Endothelial cell (in vitro differentiated cells): ENCODE measurements at places on chromosomes 6 and 20. TPM values are rescaled to one million over a fixed set of nuclear protein-coding genes. Genes with fewer than 3 reads are reported as not detected.

PXDC1 gene
- total RNA-seq, result 41.0 TPM

SNAP91 gene
- 1.5 TPM for total RNA-seq

DNA sequence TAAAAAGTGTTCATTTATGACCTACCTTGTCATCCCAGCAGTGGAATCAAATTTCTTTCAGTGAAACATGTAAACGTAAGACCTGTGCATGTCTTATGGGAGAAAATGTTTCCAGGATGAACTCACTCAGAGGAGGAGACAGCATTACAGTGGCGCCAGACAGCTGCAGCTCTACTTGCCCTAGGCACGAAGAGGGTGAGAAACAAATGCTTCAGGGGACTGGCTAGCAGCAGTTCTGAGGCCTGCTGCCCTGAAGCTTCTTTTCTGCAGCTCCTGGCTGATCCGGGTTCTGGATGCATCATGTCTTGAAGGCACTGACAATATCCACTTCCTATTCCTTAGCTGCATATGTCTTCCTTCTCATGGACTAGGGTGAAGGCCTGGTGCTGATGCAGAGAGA is 120.2 kb downstream of the QRSL1 start:
- H3K27me3 ChIP-seq, result no peaks in the 10 kb centered on the region
- no peaks in the 10 kb centered on the region for H3K4me1 ChIP-seq

PRSS35 gene
- 1.3 TPM for total RNA-seq

MYBL2 gene
- total RNA-seq, result 20.8 TPM

GRCh38 chr6:30601436-30601814 is 15.6 kb downstream of the PPP1R10 start:
- H3K27ac ChIP-seq, result peak overlapping the region; percentile 30
- peaks cover 46% of the 10 kb centered on the region for H3K36me3 ChIP-seq
- DNase-seq, result no peak
